ENCODE measurements at places on chromosomes 16 and 17.

DNA sequence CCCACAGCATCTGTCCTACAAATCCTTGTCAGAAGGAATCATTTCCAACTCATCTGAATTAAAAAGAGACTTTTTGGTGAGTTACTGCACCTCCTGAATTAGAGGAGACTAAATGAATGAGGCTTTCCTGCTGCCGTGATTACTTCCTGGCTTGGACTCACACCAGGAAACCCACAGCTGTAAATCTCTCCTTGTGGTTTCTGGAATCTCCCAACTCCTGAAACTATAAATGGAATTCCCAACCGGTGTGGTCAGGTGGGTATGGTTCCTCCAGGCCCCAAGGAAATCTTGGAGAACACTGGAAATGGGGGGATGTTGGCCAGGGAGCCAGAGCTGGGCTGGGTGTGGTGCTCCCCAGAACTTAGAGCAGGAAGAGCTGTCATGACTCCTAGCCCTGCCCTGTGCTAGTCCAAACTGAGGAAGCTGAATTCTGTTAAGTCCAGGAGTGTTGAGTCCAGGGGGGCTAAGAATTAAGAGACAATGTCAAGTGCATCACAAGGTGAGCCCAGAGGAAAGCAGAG is 216.4 kb downstream of the GSG1L start:
- DNase-seq: no peak

DNA sequence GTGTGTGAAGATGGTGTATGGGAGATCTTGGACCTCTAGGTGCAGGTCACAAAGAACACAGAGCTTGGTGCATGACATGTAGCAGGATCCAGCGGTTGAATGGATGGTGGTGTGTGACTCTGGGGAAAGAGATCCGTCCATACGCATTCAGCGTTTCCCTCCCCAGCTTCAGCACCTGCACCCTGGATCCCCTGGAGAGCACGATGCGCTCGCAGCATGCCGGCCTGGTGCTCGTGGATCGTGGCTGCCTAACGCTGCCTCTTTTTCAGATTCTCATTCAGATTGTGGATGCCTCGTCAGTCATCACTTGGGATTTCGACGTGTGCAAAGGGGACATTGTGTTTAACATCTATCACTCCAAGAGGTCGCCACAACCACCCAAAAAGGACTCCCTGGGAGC is 70.9 kb downstream of the SEC14L1 start:
- no peak for DNase-seq

- peak; percentile 49 for DNase-seq
These were observed 239.9 kb downstream of the PRKCA start for GRCh38 chr17:66542129-66542966.

DNA sequence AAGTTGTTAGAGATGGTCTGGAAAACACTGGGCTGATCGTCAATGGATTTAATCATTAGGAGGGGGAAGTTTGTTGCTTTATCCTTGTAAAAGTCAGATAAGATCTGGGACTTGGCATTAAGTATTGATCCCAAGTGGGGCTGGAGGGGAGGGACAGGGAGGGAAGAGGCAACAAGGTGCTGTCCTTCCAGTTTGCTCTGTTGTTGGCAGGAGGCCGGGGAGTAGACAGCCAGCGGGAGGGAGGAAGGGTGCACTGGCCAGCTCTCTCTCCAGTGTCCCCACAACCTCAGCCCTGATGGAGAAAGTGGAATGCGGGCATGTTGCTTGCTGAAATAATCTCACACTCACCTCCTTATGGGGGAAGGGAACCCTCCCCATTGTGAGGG is 210.2 kb downstream of the CCDC182 start:
- DNase-seq: no peak

DNA sequence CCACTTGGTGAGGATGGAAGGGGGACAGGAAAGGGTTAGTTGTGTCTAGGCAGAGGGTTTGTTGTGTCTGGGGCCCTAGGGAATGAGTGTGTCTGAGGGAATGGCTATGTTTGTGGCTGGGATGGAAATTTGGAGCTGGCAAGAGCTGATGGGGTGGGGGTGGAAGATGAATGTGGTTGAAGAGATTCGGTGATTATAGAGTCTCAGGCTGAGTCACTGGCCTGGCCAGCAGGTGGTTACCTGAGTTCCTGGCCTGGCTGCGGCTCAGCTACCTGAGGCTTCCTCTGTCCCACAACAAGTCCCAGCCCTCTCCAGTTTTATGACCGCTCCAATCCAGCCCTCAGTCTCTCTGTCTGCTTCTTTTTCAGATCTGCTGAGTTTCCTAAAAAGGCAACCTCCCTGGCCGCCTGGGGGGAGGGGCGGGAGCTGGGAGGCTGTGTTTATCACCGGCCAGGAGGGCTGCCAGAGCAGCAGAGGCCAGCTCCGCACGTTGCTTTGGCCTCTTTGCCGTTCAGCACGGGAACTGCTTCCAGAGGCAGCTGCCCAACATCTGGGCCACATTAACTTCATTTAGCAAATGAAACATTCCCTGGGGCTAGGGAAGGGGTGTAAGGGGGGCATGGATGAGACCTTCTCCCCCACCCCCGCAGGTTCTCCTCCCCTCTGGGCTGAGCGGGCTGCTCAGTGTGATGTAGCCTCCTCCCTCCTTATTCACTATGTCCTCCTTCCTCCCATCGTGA is 21.8 kb downstream of the ITGB3 start:
- DNase-seq: peak; percentile 85

DNA sequence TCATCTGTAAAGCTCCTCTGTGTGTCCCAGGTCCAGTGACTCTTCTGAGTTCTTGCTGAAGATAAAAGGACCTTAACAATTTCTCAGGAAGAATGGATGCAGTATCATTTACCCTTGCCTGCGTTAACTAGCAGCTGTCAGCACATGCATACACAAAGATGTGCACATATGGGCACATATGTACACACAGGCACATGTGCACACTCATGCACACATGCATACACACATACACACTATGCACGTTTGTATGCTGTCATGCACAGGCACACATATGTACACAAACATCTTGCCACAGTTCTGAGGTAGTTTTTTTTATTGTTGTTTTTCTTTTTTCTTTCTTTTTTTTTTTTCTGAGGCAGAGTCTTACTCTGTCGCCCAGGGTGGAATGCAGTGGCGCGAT is 24.9 kb downstream of the GP2 start:
- DNase-seq: no peak

GRCh38 chr17:2181206-2181896 is 122.2 kb downstream of the SMG6 start:
- DNase-seq: peak; percentile 81

- peak; percentile 71 for DNase-seq
These were observed 92.8 kb downstream of the IRX3 start for GRCh38 chr16:54193665-54194333.

- no peak for DNase-seq
These were observed 16.5 kb upstream of the MEAK7 start for GRCh38 chr16:84520725-84521496.
